ENCODE measurements at places on chromosomes 3 and 15.

DNA sequence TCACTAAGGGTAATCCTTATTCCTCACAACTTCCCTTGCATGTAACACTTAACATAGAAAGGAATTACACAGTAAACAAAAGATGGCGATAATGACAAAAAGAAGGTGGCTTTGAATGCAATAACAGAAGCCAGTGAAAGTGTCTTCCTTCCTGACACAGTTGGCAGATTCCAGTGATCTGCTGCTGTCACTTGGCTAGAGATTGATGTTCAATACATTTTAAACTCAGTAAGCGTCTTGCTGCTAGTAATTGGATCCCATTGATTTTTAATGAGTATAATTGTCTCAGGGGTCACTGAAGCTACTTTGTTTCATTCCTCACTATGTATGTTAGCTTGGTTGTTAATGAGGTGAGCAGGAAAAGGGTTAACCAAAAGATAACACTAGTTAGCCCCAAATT lies 692.7 kb downstream of the NTRK3 start:
- no peak for DNase-seq

- no peak for DNase-seq
Observed at GRCh38 chr3:194084284-194084683, 51.7 kb upstream of the HES1 start.

- no peak for DNase-seq
Observed at GRCh38 chr15:32700501-32701150, 17.2 kb upstream of the GREM1 start.

DNA sequence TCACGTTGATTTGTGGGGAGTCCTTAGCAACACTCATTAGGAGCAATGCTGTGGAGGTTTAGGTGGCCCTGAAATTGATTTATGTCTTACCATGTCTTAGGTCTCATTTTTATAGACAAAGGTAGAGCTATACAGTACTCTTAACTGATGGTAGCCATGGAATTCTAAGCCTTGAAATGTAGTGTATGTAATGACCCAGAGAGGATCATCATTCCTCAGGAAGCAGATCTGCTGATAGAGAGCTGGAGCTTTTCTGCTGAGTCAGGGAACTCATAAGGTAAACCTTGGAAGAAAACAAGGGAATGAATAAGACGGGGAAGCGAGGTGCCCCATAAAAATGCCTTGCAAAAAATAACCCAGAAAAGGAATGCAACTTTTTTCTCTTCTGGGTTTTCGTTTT lies 34.0 kb upstream of the ZNF639 start:
- DNase-seq = no peak

DNA sequence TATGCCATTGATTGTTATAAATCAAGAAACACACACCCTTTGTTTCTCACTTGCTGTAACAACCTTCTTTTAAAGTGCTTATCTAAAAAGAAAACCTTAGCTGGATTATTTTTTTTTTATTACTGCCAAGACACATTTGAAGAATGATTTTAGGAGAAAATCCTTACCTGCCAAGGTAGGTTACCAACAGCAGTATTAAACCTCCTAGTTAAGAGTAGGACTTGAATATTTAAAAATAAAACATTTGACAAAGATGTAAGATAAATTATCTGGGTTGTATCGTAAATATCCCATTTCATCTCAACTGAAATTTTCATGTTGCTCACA lies 192.1 kb downstream of the PDZRN3 start:
- DNase-seq = no peak

DNA sequence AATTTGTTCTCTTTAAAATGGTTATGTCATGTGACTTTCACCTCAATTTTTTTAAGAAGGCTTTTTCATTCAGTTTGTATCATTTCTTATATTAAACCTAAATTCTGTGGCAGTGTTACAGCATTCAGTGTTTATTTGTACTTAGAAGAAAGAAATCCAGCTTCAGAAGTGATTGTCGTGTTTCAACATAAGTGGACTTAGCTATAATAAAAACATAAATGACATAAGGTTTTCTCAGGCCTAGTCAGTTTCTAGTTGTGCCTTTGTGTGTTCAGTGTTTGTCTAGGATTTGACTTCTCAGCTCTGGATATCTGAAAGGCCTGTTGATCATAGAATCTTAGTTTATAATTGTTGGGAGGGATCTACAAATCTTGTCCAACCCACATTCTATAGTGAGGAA lies 80.5 kb downstream of the STT3B start:
- no peak for DNase-seq
